Stimulated activated CD8-positive, alpha-beta memory T cell treated with anti-CD3 and anti-CD28 coated beads, Interleukin-7, amount 100 ng/mL, for 4 hours (primary cell): ENCODE measurements at places on chromosomes 6 and 20.

GRCh38 chr6:136511926-136512325 lies 38.3 kb downstream of the MAP7 start:
- DNase-seq = no peak

GRCh38 chr6:142592876-142593275 lies 291.1 kb downstream of the ADGRG6 start:
- no peak for DNase-seq

- DNase-seq = no peak
These were observed 17.0 kb downstream of the SERPINB9 start for GRCh38 chr6:2885967-2886735.

DNA sequence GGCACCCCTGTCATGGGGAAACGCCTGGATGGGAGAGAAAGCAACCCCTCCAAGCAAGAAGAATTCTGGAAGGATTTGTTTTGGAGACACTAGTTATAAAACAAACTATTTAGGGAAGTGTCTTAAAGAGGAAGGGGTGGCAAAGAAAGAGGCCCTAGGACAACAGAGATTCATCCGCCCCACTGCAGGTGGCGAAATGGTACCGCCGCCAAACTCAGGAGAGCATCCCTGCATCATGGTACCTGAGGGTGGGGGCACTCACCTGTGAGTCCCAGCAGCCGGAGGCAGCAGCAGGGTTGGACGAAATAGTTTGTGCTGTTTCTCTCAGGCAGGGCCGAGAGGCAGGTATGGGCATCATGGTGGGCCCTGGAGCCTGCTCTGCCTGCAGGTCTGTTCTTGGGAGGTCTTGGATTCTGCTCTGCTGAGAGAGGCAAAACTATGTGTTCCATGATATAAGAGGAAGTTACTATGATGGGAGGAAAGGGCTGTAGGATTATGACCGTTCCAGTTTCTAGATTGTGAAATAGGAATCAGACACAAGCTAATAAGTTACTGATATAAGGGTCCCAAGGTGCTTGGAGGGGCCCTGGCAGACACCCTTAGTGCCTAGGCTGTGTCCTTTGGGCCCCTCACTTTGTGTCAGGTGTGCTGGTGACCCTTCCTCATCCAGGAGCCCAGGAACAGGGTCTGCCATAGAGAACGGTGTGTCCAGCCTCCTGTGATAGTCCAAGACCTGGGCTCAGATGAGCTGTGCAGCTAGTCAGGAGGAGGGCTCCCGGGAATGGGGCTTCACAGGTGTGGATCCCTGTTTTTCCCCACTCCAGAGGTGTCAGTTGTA lies 20.4 kb downstream of the SIRPD start:
- no peak for DNase-seq

DNA sequence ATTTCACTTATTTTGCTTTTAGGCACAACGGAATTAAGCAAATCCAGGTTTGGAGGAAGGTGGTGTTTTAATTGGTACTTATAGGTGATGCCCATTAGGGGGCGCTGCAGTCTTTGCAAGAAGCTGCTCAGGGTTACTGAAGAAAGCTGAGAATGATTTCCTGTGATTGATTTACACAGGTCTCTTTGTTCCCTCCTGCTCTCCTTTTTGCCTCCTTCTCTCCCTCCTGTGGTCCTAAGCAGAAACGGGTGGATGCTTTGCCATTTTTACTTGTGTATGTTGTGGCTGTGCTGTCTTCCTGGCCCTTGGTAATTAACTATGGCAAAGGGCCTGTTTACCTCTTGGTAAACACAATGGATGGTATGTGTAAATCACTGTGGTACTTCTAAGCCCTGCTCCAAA lies 97.8 kb downstream of the ANKS1A start:
- peak; percentile 8 for DNase-seq

DNA sequence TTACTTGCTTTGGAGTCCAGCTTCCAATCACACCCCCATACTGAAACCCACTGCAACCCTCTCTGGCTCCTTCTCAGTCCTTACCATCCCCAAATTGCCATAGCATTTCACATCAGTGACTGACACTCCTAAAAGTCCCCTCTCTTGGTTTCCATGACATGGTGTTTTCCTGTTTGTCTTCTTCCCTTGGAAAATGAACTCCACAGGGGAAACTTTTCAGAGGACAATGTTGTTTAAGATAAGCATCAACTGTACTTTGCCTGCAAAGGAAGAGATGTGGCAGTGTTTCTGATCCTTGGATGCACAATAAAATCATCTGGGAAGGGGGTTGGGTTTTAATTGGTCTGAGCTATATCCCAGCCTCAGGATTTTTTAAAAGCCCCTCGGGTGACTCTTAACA lies 214.9 kb downstream of the HACE1 start:
- DNase-seq = no peak

- DNase-seq = no peak
These were observed 124.0 kb downstream of the PXDC1 start for GRCh38 chr6:3627501-3627900.

DNA sequence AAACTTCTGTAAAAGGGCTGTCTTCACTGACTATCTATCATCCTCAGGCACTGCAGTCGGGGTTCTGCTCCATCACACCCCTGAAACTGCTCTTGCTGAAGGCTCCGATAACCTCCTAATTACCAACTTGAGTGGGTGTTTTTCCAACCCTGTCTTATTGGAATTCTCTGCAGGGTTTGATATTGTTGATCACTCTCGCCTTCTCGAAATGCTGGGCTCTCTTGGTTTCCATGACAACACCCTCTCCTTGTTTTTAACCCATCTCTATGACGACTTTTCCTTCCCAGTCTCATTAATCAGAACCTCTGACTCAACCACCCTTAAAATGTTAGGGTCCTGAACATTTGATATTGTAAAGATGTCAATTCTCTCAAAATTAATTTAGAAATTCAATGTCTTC lies 39.4 kb upstream of the NNAT start:
- no peak for DNase-seq

DNA sequence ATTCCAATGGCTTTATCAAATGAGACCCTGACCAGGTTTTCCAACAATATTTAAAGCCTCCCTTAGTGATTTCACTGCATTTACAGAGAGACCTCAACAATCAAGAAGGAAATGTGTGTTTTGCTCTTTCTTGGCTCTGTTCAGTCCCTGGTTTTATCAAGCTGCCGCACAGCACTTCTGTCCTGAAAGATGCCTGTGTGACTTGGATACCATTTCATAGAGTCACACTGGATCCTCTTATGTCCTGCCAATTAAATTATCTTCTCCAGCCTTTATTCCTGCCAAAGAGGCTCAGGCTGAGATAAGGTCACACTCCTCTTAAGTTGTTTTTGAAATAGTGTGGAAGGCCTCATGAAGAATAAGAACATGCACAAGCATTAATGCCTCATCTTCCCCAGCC lies 197.0 kb upstream of the RNF217 start:
- DNase-seq = no peak

GRCh38 chr6:45327956-45328522 lies at the start of gene RUNX2:
Gene RUNX2, plus strand, starts transcription at chr6:45328330. Its CDS starts 397 bp downstream, at chr6:45328727.
- no peak for DNase-seq

- no peak for DNase-seq
These were observed 10.0 kb upstream of the ANKRD60 start for GRCh38 chr20:58238490-58238889.

GRCh38 chr20:9500121-9500520 lies 14.3 kb upstream of the LAMP5 start:
- no peak for DNase-seq

GRCh38 chr6:119609865-119610264 lies 260.3 kb upstream of the MAN1A1 start:
- no peak for DNase-seq

DNA sequence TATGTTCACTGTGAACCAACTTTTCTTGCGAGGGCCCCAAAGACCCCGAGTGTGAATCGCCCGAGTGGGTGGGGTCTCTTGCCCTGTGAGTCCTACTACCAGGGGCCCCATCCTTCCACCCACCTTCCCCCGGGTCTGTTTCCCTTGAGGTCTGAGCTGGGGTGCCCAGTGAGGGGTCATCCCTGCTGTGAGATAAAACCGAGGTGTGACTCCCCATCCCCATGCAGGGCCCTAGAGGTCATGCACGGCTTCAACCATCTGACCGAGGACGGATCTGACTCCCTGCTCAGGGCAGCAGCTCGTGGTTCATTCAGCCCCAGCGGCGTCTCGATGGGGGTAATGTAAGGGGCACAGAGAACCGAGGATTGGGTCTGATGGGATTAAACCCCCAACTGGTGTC lies 103.1 kb upstream of the SULF2 start:
- no peak for DNase-seq

- DNase-seq = no peak
These were observed 5.4 kb upstream of the IER3 start for GRCh38 chr6:30749554-30750378.

- no peak for DNase-seq
These were observed 42.1 kb downstream of the TRAF3IP2 start for GRCh38 chr6:111563581-111563980.

DNA sequence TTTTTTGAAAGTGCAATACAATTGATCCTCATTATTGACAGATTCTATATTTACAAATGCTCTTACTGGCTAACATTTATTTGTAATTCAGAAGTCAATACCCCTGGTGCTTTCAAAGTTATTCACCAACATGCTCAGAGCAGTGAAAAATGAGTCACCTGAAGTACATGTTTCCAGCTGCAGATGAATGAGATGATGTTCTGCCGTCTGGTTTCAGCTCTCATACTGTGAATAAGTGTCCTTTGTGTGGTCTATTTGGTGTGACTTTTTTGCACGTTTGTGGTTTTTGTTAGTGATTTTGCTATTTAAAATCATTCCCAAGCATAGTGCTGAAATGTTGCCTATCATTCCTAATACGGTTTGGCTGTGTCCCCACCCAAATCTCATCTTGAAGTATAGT lies 22.3 kb upstream of the EYA4 start:
- no peak for DNase-seq

DNA sequence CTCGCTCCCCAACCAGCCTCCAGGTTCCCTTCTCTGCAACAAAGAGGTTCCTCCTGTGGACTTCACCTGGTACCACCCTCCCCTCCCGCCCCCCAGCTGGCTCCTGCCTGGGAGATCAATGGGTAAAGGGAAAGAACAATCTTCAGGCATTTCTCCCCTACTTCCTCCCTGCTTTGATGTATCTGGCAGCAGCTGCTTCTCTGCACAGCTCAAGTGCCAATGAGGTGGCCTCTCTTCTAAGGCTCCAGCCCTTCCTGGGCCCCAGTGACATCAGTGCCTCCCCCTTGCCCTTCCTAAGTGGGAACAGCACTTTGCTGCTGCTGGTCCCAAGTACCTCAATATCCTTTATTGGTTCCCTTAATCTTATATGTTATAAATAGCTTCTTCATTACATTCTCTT lies 23.5 kb downstream of the MOCS1 start:
- DNase-seq = no peak

- DNase-seq = no peak
These were observed 103.8 kb upstream of the FLRT3 start for GRCh38 chr20:14441201-14441600.

GRCh38 chr6:109991201-109992101 lies 13.3 kb downstream of the GPR6 start:
- no peak for DNase-seq

DNA sequence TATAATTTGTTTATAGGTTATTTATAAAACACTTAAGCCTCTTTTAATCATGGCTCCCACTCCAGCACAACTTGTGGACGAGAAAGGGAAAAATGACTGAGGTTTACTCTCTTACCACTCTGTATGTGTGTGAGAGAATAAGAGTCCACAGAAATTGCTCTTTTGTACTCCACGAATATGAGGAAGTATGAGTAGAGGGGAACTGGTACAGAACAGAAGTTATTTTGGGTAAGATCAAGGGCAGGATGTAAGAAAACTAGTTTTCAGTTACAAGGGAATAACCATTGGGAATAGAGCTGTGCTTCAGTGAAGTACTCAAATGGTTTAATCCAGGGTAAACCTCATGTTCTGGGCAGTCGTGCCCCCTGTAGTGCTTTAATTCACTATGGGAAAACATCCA lies 72.6 kb downstream of the REV3L start:
- DNase-seq = no peak

GRCh38 chr6:140915551-140915950 lies 1217.2 kb upstream of the GJE1 start:
- DNase-seq = no peak

GRCh38 chr6:155352811-155353210 lies 38.5 kb upstream of the TFB1M start:
- DNase-seq = no peak

DNA sequence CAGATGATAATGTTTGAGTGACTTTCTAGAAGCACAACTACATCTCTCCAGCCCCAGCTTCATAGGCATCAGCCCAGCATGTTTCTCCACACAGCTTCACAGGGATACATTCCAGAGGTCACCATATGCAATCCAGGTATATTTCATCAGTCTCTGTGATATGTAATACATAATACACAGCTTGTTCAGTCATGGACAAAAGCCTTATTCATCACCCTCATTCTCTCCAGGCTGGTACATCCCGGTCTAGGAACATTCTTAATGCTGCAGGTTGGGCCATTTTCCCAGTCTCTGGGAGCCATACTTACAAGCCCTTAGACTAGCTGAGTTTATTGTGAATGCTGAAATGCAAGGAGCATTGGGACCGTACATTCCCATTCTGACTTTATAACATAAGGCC lies 169.4 kb downstream of the TMEM200A start:
- no peak for DNase-seq

GRCh38 chr6:8279041-8279805 lies 156.1 kb downstream of the SLC35B3 start:
- DNase-seq = no peak

DNA sequence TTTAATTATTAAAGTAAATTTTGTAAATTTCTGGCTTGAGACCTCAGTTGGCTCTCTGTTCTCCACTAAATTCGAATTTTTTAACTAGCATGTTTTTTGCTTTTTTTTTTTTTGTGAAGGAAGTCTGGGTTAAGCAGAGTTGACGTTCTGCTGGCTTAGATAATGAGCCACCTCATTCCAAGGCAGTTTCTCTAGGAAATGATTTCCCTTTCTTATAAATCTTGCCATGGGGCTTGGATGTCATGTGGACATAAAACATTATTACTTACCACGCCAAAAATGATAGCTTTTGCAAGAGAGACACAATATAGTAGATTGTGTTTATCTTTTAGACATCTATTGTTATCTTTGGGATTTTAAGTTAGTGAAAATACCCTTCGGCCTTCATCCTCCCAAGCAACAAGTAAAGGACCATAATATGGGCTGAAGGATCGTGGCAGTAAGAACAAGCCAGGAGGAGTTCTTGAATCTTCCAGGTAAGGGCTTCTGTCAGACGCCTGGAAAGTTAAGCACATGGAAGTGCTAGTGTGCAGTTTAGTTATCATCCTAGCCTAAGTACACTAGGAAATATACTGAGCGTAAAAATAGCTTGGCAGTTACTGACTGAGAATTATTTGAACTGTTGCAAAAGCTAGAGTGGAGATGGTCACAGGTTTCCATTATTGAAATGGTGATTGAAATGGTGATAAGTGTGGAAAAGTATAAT lies 30.7 kb downstream of the ADGRG6 start:
- DNase-seq = no peak

- no peak for DNase-seq
These were observed 140.7 kb downstream of the SMOC2 start for GRCh38 chr6:168581706-168582105.

- DNase-seq = no peak
These were observed 71.7 kb upstream of the MAP3K4 start for GRCh38 chr6:160919723-160920440.
